Cardiac atrium fibroblast (primary cell): ENCODE measurements at places on chromosomes 1 and 21. TPM values are rescaled to one million over a fixed set of nuclear protein-coding genes. Genes with fewer than 3 reads are reported as not detected.

Gene RGS8
- total RNA-seq, result not detected in 2 replicates

Gene CRYAA
- not detected in 2 replicates for total RNA-seq

Gene TBX15
- 2.5 and 4.9 TPM in 2 replicates for total RNA-seq

Gene FTCD
- total RNA-seq, result not detected in 2 replicates

Gene ORC1
- 1.6 and 2.0 TPM in 2 replicates for total RNA-seq
